ENCODE measurements at places on chromosomes 13 and 19.

DNA sequence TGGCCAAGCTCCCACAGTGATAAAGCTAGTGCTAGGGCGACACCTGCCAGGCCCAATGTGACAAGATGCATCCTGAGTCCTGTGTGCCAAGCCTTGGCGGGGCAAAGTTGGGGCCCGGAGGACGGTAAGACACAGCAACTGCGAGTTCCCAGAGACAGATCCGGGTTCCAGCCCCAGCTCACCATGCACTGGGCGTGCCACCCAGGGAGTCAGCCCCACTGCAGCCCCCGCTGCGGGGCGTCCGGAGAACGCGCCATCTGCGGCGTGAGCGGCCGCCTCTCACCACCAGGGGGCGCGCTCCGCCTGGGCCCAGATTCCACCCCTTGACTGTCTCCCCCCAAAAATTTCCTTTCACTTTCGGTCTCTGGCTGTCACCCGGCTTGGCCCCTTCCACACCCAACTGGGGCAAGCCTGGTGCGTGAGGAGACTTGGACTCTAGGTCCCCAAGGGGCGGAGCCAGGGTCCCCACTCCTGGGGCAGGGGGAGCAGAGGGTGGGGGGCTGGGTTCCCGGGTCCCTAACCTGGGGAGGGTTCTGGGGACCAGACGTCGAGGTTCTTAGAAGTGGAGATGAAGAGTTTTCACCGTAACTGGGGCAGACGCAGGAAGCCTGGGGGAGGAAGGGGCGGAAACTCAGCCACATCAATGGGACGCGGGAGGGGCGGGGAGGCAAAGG lies at the start of gene FLT3LG:
Gene FLT3LG, plus strand, starts transcription at position 348 of the 674 bp plus-strand sequence. CDS start 425 bp downstream, outside the sequence.
- peak; percentile 43 for DNase-seq

- no peak for DNase-seq
These were observed 148.0 kb downstream of the SIPA1L3 start for GRCh38 chr19:38055010-38055409.

DNA sequence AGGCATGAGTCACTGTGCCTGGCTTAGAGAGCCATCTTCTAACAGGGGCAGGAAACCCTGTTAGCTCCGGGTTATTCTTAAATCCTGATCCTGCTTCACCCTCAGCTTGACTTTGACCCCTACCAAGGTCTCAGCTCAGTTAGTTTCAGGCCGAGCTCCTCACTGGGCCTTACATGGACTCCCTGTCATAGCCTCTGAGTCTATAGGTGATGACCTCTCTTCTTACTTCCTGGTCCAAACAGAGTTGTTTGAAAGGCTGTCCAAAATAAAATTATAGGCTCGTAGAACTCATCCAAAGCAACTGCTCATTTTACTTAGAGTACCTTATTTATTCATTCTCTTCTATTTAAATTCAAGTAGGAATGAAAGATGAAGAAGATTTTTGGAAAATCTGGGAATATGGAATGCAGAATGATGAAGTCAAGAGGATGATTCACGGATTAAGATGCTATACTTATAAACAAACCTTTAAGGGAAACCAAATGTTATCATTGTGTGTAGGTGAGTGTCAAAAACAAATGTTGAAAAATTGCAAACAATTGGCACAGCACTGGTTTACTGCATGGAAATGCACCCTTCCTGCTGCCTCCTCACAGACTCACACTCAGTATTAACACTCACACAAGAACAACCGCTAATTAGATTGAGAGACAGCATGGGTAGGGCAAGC lies 174.1 kb downstream of the RGCC start:
- DNase-seq: no peak

- DNase-seq: no peak
These were observed 27.0 kb downstream of the OXGR1 start for GRCh38 chr13:96967248-96967745.

DNA sequence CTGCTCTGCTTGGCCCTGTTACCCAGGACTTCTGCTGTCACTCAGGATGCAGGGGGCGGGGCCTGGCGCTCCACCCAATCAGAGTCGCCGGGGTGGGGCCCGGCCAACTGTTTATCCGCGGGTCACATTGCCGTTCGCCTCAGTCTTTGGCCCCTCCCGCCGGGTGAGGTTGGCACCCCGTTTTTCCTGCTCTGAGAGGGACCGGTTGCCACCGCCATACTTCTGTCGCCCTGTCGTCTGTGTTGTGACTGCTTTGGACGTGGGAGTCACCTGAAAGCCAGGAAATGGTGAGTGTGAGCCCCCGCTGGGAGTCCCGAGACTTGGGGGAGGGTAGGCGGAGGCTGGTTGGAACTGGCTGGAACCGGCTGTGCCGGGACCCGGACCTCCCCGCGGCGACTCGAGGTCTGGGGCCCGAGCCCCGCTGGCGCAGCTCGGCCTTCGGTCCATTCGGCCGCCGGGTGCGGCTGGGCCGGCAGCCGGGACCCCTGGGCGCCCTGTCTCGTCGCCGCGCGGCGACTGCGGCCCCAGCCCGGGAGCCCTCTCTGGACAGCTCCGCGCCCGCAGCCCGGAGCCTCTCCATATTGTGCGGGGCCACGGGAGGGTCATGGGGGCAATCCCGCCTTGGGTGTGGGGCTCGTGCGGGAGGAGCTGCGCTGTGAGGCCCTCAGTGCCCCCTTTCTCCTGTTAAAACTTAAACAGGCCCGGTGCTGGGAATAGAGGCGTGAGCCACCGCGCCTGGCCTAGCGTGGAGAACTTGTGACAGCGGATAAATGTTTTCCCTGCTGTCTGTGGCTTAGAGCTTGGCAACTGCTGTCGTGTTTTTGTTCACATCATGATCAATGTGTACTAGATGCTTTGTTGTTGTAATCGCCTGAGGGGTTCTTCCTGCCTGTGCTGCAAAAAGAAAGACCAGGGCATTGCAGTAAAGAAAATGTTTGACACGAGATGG lies at the start of gene ZNF844:
Gene ZNF844, plus strand, starts transcription at position 142 of the 949 bp plus-strand sequence. Its CDS starts 143 bp downstream, at position 285.
- DNase-seq: no peak

Data from NCI-H1105 treated with DMSO at 0.1 percent for 48 hours (cell line).